NK-92 treated with Interleukin-12 subunit alpha and Interleukin-12 subunit beta, amount 100 ng/mL, for 24 hours (cell line): ENCODE measurements at places on chromosomes 1 and 21.

DNA sequence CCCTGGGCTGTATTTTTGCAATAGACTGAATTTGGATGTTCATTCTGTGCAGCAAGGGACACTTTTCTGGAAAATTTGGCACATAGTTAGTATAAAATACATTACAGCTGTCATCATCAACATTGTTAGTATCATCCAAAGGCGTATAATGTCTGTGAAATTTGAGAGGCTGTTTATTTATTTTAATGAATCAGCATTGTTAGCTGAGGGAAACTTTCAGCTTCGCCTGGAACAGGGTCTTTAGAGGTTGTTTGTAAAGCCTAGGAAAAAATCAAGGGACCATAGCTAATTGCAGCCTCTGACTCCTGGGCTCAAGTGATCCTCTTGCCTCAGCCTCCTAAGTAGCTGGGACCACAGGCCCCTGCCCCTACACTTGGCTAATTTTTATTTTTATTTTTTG lies 106.8 kb upstream of the USP24 start:
- DNase-seq = no peak

DNA sequence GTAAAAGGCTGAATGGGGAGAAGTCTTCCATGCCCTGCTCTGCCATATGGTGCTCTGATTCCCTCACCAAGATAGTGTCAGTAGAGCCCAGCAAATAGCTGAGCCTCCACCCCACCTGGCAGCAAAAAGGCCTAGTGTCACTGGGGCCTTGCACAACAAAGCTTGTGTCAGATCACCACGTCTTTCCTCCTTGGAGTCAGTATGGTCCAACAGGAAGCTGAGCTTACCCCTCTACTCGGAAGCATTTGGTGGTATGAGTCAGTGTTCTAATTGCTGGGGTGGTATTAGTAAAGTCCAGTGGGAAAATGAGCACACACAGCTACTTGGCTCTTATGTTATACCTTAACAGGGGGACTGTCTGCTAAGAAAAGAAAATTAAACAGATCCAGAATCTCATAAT lies 18.7 kb upstream of the RRP15 start:
- no peak for DNase-seq

DNA sequence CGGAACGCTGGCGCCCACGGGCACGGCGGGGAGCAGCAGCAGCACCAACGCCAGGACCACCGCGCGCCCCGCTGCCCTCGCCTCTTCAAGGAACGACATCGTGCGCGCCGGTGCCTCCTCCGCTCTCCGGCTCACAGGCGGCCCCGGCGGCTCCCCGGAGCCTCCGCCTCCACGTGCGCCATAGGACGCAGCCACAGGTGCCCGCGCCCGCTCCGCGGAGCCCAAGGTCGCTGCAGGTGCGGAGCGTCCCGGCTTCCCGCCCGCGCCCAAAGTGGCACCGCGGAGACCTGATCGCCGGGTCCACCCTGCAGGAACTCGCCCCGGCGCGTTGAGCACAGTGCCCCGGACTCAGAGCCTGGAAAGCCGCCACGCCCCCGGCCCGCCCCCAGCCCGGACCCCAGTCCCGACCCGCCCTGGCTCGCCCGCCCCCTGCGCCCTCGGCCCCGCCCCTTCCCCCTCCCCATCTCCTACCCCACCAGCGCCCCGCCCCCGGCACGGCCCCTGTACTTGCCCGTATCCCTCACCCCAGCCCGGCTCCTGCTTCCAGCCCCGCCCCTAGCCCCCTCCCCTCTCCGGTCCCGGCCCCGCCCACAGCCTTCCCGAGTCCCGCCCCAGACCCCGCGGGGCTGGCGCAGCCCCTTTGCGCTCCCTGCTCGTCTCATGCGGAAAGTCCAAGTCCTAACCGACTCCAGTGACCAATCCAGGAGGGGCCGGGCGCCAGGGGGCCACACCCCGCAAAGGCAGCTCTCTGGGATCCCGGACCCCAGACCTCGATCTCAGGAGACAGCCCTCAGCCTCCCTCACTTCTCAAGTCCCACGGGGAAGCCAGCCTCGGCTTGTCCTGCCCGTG lies at the start of gene MEGF6:
MEGF6 (minus strand) TSS at position 339 of the 850 bp plus-strand sequence; CDS start at position 99, 240 bp downstream.
- DNase-seq = no peak

- DNase-seq = no peak
Observed at GRCh38 chr1:232657426-232658005, 27.6 kb upstream of the SIPA1L2 start.

DNA sequence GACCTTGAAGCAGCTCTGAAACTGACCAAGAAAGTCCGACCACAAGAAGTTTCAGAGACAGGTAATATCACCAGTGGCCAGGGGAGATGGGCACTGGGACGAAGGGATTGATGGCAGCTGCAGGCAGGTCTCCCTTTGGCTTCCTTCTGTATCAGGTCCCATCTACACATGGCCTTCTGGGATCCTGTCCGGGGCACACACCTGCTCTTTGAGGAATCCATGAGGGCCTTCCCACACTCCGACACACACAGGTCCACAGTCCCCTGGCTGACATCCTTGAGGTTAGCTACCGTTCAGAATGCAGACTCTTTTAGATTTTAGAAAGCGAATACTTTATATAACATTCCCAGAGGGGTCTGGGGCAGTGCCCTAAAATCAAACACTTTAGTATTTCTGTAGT lies 26.5 kb upstream of the TMEM125 start:
- DNase-seq = no peak

- no peak for DNase-seq
Observed at GRCh38 chr1:197198911-197199310, 52.4 kb upstream of the ASPM start.

DNA sequence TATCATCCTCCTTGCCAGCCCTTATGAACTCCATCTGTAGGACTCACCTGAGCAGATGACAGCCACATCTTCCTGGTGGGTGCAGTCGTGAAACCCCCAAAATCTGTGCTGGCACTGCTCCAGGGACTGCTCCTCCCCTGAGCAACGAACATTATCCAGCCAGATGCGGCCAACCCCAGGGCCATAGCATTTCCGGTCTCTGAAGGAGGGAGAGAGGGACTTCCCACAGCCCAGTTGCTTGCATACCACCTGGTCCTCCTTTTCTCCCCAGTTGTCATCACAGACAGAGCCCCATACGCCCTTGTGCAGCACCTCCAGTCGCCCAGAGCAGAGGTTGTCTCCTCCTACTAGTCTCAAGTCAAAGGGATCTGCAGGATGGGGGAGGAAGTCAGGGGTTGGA lies 8.5 kb downstream of the CD5L start:
- DNase-seq = no peak

GRCh38 chr1:211918843-211919414 lies 88.4 kb upstream of the LPGAT1 start:
- no peak for DNase-seq

DNA sequence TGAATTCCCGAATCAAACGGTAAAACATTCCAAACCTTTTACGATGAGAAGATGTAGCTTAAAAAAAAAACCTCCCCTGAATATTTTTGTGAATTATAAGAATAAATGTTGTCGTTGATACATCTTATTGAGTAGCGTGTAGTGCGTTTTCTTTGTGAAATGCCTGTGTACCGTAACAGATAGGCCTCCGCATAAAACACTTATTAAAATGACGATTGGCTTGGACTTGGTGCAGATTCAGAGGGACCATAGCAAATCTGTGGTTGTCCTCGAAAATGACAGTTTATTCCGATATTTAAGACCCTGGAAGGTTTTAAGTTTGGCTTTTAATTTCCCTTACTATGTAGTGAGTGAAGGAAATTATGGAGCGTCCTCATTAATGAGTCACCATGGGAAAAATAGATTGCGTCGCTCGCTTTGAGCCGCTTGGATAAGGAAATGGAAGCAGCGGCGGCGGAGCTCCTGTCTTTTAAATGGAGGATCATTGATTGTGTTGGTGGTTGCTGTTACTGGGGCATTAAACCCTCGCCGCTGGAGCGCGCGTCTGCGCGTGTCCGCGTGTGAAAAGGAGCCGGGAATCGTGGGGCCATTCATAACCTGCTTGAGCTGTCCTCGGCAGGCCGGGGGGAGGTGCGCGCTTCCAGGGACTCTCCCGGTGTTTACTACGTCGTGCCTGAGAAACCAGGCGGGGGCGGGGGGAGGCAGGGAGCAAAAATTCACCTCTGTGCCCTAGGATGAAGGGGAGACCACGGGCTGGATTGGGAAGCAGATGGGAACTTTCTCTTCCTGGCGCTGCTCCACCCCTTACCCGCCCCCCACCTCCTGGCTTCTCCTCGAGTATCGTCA lies 1.6 kb downstream of the SPEN start:
- DNase-seq = no peak

DNA sequence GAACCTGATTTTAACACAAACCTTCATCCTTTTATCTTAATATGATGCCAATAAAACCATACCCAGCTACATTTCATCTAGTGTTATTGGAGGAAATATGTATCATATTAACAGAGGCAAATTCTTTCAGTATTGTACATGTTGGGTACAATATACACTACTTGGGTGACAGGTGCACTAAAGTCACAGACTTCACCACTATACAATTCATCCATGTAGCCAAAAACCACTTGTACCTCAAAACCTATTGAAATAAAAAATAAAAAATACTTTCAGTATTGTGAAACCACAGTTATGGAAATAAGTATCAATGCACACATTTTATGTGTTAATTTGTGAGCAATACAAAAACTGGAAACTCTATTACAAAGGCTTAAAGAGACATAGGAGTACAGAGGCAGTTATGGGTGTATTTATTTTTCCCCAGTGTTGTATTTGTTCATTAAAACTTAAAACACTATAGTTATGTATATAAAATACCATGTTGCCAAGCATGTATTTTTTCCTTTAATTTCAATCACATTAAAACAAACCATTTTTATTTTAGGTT lies 25.1 kb upstream of the GPR88 start:
- DNase-seq = no peak

DNA sequence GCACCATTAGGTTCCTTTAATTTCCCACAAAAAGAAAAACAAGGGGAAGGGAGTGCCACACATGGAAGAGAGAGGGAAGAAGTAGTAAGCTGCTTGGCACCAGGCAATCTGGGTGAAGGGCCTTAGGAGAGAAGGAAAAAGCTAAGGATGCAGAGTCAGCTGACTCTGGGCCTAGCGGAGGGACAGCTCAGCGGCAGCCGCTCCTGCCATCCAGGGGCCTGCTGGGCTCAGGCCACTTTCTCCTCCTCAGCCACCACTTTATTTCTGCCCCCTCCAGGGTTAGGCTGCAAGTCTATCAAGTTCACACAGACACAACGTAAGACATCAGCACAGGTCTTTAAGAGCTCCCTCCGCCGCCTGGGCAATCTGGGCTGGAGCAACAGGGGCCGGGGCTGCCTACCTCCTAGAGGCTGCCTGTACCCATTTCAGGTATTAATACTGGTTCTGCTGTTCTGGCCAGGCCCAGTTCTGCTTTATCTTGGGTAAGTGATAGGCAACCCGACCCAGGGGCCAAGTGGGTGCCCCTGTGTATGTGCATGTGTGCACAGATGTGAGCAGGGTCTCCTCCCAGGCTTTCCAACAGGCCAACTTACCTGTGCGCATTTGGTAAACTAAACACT lies 53.6 kb downstream of the SLC45A1 start:
- DNase-seq = no peak

- DNase-seq = no peak
Observed at GRCh38 chr1:243842161-243842560, 7.9 kb downstream of the AKT3 start.

DNA sequence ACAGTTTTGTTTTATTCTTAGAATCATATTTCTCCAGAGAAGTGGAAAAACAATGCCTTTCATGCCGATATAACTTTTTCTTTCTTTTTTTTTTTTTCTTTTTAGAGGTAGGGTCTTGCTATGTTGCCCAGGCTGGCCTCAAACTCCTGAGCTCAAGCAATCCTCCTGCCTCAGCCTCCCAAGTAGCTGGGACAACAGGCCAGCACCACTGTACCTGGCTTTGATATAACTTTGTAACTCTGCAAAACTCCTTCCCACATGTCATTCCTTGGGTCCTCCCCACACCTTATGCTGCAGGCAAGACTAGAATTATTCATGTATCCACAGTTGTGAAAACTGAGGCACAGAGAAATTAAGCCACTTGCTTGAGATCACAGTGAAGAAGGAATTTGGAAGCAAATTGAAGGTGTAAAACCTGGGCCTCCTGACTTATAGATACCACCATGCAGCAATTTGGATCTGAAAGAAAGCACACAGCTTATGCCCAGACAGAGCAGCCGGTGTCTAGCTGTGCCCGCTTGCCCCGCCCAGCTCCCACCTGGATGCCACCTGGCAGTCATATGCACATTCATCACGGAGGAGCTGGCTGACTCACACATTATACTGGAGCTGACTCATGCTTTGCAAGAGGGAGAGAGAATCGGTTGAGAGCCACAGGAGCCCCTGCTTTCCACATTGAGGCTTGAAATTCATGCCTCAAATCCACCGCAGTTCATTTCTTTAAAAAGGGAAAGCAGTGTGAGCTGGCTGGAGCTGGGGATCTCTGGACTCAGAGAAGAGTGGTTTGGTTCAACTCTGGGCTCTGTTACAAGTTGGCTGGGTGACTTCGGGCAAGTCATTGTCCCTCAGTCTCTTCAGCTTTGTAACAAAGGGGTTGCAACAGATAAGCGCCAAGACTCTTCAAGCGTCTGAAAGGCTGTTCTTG lies 8.3 kb upstream of the SLC2A1 start:
- DNase-seq = no peak

- no peak for DNase-seq
Observed at GRCh38 chr1:93839753-93840152, 39.3 kb downstream of the DNTTIP2 start.

GRCh38 chr1:64922336-64922735 lies 44.0 kb downstream of the JAK1 start:
- no peak for DNase-seq

DNA sequence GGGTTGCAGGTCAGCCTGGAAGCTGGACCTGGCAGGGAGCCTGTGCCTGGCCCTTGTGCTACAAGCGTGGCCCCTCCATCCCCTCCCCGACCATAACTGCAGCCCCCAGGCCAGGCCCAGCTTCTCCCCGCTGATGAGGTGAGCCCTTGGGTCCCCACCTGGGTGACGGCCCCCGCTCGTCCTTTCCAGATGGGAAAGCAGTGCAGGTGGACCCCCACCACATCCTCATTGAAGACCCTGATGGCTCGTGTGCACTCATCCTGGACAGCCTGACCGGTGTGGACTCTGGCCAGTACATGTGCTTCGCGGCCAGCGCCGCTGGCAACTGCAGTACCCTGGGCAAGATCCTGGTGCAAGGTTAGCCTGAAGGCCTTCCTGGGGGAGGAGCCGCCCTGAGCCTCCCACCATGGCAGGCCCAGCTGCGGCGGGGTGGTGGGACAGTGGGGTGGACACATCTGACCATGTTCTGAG lies 56.9 kb downstream of the TRIM11 start:
- DNase-seq = no peak

DNA sequence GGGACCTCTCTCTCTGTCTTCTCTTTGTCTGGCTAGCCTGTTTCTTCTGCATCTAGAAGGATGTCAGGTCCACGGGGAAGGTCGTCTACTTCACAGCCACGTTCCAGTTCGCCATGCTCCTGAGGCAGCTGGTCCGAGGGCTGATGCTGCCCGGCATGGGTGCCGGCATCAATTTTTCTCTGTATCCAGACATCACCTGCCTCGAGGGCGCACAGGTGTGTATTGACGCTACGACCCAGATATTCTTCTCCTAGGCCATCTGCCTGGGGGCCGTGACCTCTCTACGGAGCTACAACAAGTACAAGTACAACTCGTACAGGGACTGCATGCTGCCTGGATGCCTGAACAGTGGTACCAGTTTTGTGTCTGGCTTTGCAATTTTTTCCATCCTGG lies 841.6 kb upstream of the TMPRSS15 start:
- no peak for DNase-seq

GRCh38 chr1:93581917-93582850 lies 99.5 kb downstream of the BCAR3 start:
- no peak for DNase-seq
